ENCODE measurements at places on chromosomes 16 and 17.

- no peak for DNase-seq
These were observed 1.5 kb upstream of the TOX3 start for GRCh38 chr16:52548261-52549010.

DNA sequence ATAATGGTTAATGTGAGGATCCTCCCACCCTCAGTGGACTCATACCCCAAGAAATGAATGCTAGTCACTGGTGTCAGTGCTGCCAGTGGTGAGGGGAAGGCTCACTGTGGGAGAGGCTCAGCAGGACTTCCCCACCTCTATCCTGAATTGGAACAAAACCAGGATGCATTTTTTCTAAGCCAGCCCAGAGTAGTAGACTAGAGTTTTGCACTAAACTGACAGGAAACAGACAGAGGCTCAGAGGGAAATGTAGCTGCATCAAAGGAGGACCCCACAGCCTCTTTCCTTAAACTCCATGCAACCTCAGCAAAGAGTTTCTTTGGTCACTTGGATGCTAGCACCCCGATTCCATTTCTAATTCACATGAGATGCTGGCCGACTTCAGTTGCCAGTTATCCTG lies 10.7 kb upstream of the SKAP1 start:
- DNase-seq: no peak

- DNase-seq: no peak
These were observed 901 bp downstream of the CDYL2 start for GRCh38 chr16:80803339-80804055.

DNA sequence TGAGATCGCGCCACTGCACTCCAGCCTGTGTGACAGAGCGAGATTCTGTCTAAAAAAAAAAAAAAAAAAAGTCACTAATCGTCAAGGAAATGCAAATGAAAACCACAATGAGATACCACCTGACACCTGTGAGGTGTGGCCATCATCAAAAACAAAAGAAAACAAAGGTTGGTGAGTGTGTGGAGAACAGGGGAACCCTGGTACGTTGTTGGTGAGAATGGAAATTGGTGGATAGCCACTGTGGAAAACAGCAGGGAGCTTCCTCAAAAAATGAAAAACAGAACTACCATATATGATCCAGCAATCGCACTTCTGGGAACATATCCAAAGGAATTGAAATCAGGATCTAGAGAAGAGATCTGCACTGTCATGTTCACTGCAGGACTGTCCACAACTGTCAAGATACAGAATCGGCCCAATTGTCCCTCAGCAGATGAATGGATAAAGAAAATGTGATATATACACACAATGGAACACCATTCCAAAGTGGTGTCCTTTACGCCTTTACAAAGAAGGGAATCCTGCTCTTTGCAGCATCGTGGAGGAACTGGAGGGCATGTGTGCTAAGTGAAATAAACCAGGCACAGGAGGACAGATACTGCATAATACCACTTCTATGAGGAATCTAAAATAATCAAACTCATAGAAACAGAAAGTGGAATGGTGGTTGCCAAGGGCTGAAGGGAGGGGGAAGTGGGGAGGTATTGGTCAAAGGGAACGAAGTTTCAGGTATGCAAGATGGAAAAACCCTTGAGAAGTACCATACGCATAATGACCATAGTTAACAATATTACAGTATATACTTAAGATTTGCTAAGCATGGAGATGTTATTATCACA lies 63.5 kb upstream of the PLCG2 start:
- no peak for DNase-seq

DNA sequence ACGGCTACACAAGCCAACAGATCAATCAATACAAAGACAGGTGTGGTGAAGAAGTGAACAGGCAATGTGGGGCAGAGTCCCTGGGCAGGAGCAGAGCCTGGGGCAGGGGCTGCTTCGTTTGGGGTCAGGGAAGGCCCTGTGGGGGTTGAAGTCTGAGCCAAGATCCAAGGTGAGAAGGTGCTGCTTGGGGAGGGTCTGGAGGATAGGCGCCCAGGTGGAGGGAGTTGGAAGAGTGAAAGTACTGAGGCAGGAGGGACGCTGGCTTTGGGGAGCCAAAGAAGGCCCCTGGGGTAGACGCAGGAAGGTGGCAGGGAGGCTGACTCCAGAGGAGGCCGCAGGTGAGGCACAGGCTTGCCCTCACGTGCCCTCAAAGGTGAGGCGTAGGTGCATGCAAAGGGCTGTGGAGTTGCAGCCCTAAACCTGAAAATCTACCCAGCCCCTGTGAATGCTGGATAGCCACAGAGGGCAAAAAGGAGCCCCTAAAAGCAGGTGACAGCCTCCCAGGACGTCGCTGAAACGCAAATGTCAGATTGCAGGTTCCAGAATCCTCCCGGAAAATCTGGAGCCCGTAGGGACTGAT lies 33.3 kb downstream of the WFDC1 start:
- DNase-seq: no peak

GRCh38 chr16:84677849-84678248 lies 22.0 kb upstream of the USP10 start:
- DNase-seq: no peak

DNA sequence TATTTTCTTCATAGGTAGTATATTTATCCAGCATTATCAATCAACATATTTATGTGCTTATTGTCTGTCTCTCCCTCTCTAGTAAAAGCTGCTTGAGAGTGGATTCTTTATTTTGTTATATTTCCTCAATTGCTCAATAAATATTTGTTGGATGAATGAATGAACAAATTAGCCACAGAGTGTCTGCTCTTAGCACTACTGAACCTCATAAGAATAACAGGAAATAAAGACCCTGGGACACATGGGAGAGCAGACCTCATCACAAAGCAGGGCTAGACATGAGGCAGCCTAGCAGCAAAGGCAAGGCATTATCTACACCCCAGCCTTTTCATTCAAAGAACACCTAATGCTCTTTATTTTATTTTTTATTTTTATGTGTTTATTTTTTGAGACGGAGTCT lies 34.9 kb upstream of the TANC2 start:
- DNase-seq: no peak

DNA sequence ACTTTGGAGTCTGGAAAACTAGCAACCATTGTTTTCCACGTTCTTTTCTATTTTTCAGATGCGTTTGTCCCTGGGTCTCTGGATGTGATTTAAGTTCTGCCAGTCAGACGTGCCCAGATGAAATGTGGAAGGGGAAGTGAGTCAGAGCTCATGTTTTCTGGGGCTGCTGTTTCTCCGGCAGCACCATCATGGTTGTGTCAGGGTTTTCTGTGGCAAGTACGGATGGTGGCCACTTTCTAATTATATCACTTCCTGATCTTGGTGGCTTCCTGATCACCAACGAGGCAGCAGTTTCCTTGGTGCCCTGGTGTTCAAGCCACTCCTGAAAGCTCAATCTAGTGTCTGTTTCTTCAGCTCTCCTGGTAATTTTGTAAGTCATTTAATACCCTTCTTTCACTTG lies 31.4 kb upstream of the PMFBP1 start:
- no peak for DNase-seq
